Pancreas (tissue), 10 donors: ENCODE measurements at places on chromosomes 1 and 21. TPM values are rescaled to one million over a fixed set of nuclear protein-coding genes. Genes with fewer than 3 reads are reported as not detected.

GRCh38 chr1:61220536-61220935 lies 138.2 kb downstream of the NFIA start:
- no peak overlapping the region for H3K27ac ChIP-seq
- H3K4me3 ChIP-seq = no peak overlapping the region
- H3K4me1 ChIP-seq = peaks cover 17% of the 10 kb centered on the region
- H3K27me3 ChIP-seq = no peaks in the 10 kb centered on the region

The HES3 gene
- not detected for total RNA-seq

DNA sequence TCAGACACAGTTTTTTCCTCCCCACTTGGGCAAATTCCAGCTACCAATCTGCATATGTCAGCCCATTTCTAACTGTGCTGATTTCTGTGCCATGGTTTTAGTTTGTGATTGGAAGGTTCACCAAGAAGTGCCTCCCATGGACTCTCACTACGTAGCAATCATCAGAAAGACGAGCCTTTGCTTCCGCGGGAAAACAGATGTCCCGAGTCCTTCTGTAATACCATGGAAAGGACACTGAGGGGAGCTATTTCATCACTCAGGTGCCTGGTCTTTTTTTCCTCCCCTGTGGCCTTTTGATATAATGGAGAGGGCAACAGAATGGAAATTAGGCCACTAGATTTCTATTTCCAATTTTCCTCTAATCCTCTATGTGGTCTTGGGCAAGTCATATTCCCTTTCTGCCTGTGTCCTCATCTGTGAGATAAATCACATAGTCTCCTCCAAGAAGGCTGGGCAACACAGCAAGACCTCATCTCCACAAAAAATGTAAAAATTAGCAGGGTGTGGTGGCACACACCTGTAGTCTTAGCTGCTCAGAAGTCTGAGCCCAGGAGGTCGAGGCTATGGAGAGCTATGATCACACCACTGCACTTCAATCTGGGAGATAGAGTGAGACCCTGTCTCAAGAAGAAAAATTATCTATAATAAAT lies 24.8 kb downstream of the LEMD1 start:
- no peak for DNase-seq
- H3K27me3 ChIP-seq = no peaks in the 10 kb centered on the region
- no peaks in the 10 kb centered on the region for H3K36me3 ChIP-seq
- H3K4me3 ChIP-seq = no peak overlapping the region

The CFHR1 gene
- total RNA-seq = 0.17 TPM

The OTUD3 gene
- total RNA-seq = 3.0 TPM

GRCh38 chr1:49171941-49172593 lies 395.4 kb upstream of the BEND5 start:
- H3K4me3 ChIP-seq = no peak overlapping the region
- no peaks in the 10 kb centered on the region for H3K36me3 ChIP-seq
- H3K27ac ChIP-seq = no peak overlapping the region
- H3K4me1 ChIP-seq = no peaks in the 10 kb centered on the region
- DNase-seq = no peak

- H3K4me3 ChIP-seq = no peak overlapping the region
- H3K27ac ChIP-seq = no peak overlapping the region
- no peaks in the 10 kb centered on the region for H3K4me1 ChIP-seq
- H3K27me3 ChIP-seq = no peaks in the 10 kb centered on the region
Measured at GRCh38 chr1:2783435-2784397, 17.8 kb downstream of the TTC34 start.

DNA sequence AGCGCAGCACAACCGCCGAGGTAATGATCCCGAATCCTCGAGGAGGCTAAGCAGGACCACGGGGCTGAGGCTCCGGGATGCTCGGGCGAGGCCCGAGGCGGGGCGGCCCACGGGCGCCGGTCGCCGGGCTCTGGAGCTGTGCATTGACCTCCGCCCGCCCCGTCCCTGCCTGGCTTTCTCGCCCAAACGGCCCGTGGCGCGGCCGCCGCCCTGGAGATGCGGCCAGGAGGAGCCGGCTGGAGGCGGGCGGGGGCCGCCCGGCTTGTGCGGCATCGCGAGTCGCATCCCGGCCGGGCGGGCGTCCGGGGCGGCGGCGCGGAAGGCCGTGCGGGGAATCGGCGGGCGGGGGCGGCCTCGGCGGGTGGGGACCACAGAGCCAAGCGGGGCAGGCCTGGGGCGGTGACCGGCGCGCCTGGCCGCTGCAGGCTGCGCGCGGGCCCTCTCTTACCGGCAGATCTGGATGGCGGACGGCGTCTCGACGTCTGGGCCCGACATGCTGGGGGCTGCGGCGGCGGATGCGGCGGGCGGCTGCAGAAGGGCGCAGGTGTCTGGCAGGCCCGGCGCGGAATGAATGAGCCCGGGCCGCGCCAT lies 663 bp downstream of the ACOT7 start:
- H3K27me3 ChIP-seq = no peaks in the 10 kb centered on the region
- DNase-seq = peak; percentile 42
- H3K4me3 ChIP-seq = peak overlapping the region; percentile 55

DNA sequence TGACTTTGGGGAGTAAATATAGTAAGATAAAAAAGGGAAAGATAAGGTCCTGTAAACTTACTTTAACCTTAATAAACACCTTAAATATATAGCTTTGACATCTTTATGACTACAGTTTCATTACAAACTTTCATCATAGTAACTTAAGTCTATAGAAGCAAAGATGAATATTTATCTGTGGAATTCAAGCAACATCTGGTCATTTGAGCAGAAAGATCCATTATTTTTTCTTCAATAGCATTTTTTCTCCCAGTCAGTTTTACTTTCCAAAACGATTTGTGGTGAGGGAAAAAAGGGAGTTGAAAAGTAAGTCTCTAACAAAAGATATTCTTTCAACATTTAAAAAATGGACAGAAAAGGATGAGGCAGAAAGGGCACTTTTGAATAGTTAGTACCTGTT lies 69.0 kb downstream of the HMCN1 start:
- H3K36me3 ChIP-seq = no peaks in the 10 kb centered on the region
- H3K4me3 ChIP-seq = no peak overlapping the region
- H3K27me3 ChIP-seq = no peaks in the 10 kb centered on the region
- H3K27ac ChIP-seq = no peak overlapping the region

DNA sequence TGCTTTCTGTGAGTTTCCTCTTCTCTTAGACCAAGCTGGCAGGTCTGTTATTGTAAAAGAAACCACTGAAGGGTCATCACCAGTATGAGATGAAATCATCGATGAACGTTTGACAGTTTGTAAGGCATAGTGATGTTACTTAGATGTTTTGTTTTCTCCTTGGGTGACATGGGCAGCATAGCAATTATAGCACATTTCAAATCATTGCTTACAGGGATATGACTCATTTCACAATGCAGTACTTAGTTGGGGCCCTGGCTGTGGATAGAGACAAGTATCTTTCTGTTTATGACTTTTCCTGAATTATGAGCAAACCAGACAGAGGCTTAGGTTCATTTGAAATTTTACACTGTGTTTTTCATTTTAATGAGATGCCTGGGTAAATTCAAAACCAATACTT lies 313.0 kb downstream of the RWDD3 start:
- no peaks in the 10 kb centered on the region for H3K36me3 ChIP-seq
- no peaks in the 10 kb centered on the region for H3K27me3 ChIP-seq
- DNase-seq = no peak
- H3K27ac ChIP-seq = no peak overlapping the region

GRCh38 chr1:117633423-117633822 lies 27.6 kb downstream of the TENT5C start:
- peaks cover 40% of the 10 kb centered on the region for H3K4me1 ChIP-seq
- peak; percentile 75 for DNase-seq
- H3K27ac ChIP-seq = no peak overlapping the region
- no peaks in the 10 kb centered on the region for H3K27me3 ChIP-seq
- H3K36me3 ChIP-seq = no peaks in the 10 kb centered on the region

GRCh38 chr21:41589620-41590175 lies 81.7 kb upstream of the TMPRSS2 start:
- H3K36me3 ChIP-seq = no peaks in the 10 kb centered on the region
- H3K27ac ChIP-seq = no peak overlapping the region
- no peaks in the 10 kb centered on the region for H3K27me3 ChIP-seq
- no peak overlapping the region for H3K4me3 ChIP-seq

- no peaks in the 10 kb centered on the region for H3K27me3 ChIP-seq
- no peak for DNase-seq
- no peaks in the 10 kb centered on the region for H3K4me1 ChIP-seq
- no peak overlapping the region for H3K27ac ChIP-seq
- H3K36me3 ChIP-seq = no peaks in the 10 kb centered on the region
Measured at GRCh38 chr1:154429841-154430611, 24.9 kb downstream of the IL6R start.

The FMO1 gene
- total RNA-seq = 5.4 TPM

GRCh38 chr1:235503403-235504121 lies 690 bp downstream of the B3GALNT2 start:
- H3K4me3 ChIP-seq = peak overlapping the region; percentile 85
- H3K36me3 ChIP-seq = no peaks in the 10 kb centered on the region
- peak; percentile 78 for DNase-seq
- peak overlapping the region; percentile 98 for H3K27ac ChIP-seq
- H3K4me1 ChIP-seq = peaks cover 9% of the 10 kb centered on the region

- H3K4me3 ChIP-seq = no peak overlapping the region
- peak overlapping the region; percentile 20 for H3K27ac ChIP-seq
- H3K4me1 ChIP-seq = peaks cover 9% of the 10 kb centered on the region
- H3K27me3 ChIP-seq = no peaks in the 10 kb centered on the region
- DNase-seq = no peak
Measured at GRCh38 chr1:225613006-225613405, 39.9 kb downstream of the ENAH start.

GRCh38 chr1:29447368-29447767 lies 211.0 kb downstream of the PTPRU start:
- no peak overlapping the region for H3K4me3 ChIP-seq
- no peak overlapping the region for H3K27ac ChIP-seq
- no peaks in the 10 kb centered on the region for H3K4me1 ChIP-seq
- no peak for DNase-seq
- no peaks in the 10 kb centered on the region for H3K27me3 ChIP-seq

The LY9 gene
- total RNA-seq = 0.35 TPM

DNA sequence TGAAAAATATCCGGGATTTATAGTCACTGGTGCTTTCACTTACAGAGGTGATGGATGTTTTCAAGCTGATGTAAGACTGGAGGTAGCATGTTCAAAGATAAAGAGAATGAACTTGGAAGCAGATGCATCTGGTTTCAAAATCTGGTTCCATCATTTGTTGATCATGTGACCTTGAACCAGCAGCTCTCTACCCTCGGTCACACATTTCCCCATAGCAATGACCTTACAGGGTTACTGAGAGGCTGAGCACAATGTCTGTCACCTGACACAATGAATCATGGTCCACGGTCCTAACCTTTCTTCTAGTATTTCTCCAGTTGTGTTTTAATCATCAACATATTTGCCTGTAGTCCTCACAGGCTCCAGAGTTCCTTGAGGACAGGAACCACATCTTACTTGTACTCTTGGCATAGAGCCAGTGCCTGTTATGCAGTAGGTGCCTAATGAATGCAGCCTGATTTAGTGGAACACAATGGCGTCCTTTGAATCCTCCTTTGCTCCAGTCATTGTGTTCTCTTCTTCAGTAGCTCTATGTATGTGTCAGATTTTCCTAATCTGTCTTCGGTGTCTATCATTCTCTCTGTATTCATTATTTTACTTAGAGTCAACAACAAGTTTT lies 667.3 kb downstream of the PTPRU start:
- H3K27ac ChIP-seq = no peak overlapping the region
- no peak overlapping the region for H3K4me3 ChIP-seq
- H3K36me3 ChIP-seq = no peaks in the 10 kb centered on the region
- no peaks in the 10 kb centered on the region for H3K27me3 ChIP-seq

GRCh38 chr1:225842074-225842473 lies 32.1 kb downstream of the EPHX1 start:
- peaks cover 70% of the 10 kb centered on the region for H3K36me3 ChIP-seq
- no peak overlapping the region for H3K27ac ChIP-seq
- DNase-seq = no peak
- H3K4me1 ChIP-seq = peaks cover 4% of the 10 kb centered on the region
- no peak overlapping the region for H3K4me3 ChIP-seq

The DUSP12 gene
- 11.2 TPM for total RNA-seq

GRCh38 chr1:55012661-55013060 lies 13.9 kb downstream of the BSND start:
- H3K27me3 ChIP-seq = no peaks in the 10 kb centered on the region
- H3K36me3 ChIP-seq = no peaks in the 10 kb centered on the region
- no peak overlapping the region for H3K27ac ChIP-seq
- no peaks in the 10 kb centered on the region for H3K4me1 ChIP-seq

DNA sequence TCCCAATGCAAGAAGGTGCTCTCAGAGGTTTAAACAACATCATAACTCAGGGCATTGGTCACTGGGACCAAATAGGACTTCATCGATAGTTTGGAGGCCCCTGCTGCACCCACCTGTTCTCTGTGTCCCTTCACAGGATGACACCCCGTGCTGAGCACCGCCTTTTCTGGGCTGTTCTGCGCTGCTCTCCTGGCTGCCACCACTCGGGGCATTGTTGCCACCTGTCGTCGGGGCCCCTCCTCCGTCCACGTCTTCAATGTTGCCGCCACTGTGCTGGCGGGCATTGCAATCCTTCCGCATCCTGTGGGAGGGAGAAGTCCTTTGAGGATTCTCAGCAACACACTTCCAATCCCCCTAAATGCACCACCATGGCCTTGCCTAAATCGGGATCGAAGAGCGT lies 47.7 kb downstream of the NTPCR start:
- H3K36me3 ChIP-seq = no peaks in the 10 kb centered on the region
- no peak for DNase-seq
- no peak overlapping the region for H3K27ac ChIP-seq
- no peaks in the 10 kb centered on the region for H3K4me1 ChIP-seq
- H3K27me3 ChIP-seq = no peaks in the 10 kb centered on the region

GRCh38 chr1:203954788-203955552 lies 93.6 kb downstream of the SNRPE start:
- no peak overlapping the region for H3K27ac ChIP-seq
- no peak for DNase-seq
- no peaks in the 10 kb centered on the region for H3K27me3 ChIP-seq
- H3K4me1 ChIP-seq = no peaks in the 10 kb centered on the region
- H3K36me3 ChIP-seq = no peaks in the 10 kb centered on the region
- H3K4me3 ChIP-seq = no peak overlapping the region
